ENCODE measurements at places on chromosomes 7 and 10. TPM values are rescaled to one million over a fixed set of nuclear protein-coding genes. Genes with fewer than 3 reads are reported as not detected.

FRMD4A gene
- total RNA-seq = 1.3 TPM

C10orf67 gene
- 0.16 TPM for total RNA-seq

TMEM178B gene
- total RNA-seq = 0.23 TPM

DNA sequence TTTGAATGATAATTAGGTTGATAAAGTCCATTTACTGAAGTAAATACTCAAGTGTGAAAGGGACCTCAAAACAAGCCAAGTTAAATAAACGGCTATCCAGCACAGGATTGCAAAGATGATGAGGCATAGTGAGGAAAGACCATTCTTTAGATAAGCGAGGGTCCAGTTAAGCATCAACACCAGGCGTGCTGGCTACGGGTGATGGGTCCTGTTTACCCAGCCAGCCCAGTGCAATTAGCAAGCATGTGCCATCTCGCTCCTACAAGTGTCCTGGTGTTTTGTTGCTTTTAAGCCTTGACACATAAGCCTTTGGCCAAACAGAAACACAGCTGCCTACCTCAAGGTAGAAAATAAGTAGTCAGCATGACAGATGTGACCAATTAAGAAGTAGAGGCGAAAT lies 7.1 kb downstream of the NEBL start:
- no peak for DNase-seq

DNA sequence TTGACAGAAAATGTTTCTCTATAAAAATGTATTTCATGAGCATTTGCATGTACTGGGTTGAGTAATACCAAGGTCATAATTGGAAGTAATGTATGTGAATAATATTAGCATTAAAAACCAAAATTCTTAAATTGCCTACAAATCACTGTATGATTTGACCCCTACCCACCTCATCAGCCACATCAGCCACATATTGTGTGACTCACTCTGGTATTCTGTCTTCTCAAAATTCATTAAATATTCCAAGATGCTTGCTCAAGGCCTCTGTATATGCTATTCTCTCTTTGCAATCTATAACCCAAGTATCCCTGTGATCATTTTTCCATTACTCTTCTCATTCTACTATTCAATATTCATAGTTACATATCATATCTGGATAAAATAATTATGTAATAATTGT lies 21.4 kb downstream of the POT1 start:
- no peak for DNase-seq

DNA sequence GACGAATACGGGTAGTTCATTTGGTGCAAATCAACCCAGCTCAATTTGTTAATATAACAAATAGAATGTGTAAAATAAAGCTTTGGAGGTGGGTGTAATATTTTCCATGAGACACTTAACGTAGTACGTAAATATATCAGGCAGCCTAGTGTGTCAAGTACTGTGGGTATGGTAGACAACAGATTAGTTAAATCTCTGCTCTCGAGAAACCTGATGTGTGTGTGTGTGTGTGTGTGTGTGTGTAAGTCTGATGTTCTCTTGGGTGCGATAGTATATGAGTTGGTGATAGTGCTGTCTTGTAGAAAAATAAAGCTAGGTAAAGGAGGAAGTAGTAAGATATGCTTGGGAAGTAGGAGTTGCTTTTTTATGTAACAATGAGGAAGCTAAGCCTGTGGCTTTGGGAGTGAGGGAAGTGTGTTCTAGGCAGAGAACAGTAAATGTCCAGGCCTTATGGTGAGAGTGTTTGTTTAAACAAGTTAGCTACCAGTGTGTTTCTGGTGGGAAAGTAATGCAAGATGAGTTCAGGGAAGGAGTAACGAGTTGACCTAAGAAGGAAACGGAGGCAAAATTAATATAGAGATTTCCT lies 26.1 kb downstream of the WAC start:
- no peak for DNase-seq

- DNase-seq = no peak
Measured at GRCh38 chr7:83161899-83162401, 734 bp downstream of the PCLO start.

DNA sequence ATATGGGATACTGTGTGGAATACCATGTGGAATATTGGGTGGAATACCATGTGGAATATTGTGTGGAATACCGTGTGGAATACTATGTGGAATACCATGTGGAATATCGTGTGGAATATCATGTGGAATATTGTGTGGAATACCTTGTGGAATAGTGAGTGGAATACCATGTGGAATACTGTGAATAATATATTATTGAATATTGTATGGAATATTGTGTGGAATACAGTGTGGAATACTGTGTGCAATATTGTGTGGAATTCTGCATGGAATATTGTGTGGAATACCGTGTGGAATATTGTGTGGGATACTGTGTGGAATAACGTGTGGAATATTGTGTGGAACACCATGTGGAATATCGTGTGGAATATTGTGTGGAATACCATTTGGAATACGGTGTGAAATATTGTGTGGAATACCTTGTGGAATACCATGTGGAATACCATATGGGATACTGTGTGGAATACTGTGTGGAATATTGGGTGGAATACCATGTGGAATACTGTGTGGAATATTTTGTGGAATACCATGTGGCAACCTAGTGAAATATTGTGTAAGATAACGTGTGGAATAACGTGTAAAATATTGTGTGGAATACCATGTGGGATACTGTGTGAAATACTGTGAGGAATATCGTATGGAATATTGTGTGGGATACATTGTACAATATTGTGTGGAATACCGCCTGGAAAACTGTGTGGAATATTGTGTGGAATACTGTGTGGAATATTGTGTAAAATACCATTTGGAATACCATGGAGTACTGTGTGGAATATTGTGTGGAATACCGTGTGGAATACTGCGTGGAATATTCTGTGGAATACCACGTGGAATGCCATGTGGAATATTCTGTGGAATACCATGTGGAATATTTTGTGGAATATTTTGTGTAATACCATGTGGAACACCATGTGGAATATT lies 133.9 kb upstream of the CHST15 start:
- no peak for DNase-seq
